ENCODE measurements at places on chromosomes 5 and 9.

GRCh38 chr9:71136696-71137095, 15.3 kb upstream of the TRPM3 start:
- DNase-seq: no peak

GRCh38 chr5:140575309-140575708, 10.7 kb downstream of the SLC35A4 start:
- DNase-seq: peak; percentile 12

- DNase-seq: no peak
These were observed 17.3 kb downstream of the SCAMP1 start for GRCh38 chr5:78377718-78378105.

DNA sequence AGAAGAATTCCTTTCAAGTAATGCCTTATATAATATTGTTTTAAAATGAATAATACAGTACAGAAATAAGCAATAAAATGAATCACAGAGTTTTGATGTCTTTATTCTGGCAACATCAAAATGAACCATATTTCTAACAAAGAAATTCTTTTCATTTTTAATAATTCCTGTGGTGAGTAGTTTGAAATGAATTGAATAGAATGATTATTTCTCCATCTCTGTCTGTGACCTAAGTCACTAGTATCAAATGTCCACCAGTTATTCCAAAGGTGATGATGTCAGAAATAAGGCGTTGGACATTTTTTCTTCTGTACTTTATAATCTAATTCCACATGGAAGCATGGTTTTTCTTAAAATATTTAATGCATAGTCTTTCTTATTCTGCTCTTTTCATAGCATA, 106.2 kb downstream of the ADAMTSL1 start:
- no peak for DNase-seq

DNA sequence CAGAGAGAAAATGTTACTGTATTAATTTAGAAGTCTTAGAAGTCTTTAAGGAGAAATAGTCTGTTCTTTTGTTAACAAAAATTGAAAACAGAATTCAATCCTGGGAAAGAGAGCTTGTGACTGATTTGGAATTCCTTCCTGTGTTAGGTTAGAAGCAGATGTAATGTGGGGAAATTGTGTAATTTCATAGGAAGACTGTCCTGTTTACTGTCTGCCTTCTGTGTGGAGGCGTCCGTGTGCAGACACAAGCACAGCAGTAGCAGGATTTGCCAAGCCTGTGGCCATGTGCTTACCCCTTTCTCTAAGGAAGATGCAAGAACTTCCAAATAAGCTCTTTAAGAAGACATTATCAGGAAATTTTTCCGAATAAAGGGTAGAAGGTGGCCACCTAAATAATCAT, 36.7 kb upstream of the F2R start:
- no peak for DNase-seq

DNA sequence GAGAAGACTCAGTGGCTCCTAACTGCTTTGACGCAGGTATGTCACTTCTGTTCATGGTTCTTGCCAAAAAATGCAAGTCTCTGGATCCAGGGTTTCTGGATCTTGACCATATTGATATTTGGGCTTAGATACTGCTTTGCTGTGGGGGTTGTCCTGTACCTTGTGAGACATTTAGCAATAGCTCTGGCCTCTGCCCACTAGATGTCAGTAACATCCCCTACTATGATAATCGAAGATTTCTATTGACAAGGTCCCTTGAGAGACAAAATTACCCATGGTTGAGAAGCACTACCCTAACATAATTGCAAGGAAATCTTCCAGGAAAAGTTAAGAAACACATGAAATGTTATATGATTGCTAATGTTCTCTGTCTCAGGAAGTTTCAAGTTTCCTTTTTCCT, 285.4 kb downstream of the TMEM232 start:
- peak; percentile 1 for DNase-seq

DNA sequence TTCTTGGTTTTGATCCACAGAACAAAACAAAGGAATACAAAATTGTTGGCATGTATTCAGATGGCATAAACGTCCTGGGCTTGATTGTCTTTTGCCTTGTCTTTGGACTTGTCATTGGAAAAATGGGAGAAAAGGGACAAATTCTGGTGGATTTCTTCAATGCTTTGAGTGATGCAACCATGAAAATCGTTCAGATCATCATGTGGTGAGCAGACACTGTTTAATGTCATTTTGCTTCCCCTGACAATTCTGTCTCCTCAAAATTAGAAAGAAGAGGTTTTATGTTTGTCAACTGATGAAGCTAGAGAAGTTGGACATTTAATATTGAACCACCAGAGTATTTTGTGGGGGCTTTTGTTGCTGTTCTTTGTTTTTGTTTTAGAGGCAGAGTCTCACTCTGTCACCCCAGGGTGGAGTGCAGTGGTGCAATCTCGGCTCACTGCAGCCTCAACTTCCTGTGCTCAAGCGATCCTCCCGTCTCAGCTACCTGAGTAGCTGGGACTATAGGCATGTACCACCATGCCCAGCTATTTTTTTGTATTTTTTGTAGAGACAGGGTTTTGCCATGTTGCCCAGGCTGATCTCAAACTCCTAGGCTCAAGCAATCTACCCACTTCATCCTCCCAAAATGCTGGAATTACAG, 82.0 kb downstream of the SLC1A1 start:
- DNase-seq: no peak

- no peak for DNase-seq
These were observed 302.8 kb downstream of the EBF1 start for GRCh38 chr5:158796812-158797497.

- DNase-seq: no peak
These were observed 247.0 kb upstream of the IRX4 start for GRCh38 chr5:2129568-2130272.

DNA sequence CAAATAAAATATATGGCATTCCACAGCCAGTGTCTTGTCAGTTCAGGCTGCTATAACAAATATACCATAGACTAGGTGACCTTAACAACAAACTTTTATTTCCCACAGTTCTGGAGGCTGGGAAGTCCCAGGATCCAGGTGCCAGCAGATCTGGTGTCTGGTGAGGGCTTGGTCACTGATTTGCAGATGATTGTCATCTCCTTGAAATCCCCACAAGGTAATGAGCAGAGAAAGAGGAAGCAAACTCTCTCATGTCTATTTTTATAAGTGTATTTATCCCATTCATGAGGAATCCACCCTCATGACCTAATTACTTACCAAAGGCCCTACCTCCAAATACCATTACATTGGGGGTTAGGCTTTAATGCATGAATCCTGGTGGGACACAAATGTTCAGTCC, 663.2 kb downstream of the TLR4 start:
- DNase-seq: no peak

- DNase-seq: no peak
These were observed 13.3 kb upstream of the NKD2 start for GRCh38 chr5:995318-995717.

DNA sequence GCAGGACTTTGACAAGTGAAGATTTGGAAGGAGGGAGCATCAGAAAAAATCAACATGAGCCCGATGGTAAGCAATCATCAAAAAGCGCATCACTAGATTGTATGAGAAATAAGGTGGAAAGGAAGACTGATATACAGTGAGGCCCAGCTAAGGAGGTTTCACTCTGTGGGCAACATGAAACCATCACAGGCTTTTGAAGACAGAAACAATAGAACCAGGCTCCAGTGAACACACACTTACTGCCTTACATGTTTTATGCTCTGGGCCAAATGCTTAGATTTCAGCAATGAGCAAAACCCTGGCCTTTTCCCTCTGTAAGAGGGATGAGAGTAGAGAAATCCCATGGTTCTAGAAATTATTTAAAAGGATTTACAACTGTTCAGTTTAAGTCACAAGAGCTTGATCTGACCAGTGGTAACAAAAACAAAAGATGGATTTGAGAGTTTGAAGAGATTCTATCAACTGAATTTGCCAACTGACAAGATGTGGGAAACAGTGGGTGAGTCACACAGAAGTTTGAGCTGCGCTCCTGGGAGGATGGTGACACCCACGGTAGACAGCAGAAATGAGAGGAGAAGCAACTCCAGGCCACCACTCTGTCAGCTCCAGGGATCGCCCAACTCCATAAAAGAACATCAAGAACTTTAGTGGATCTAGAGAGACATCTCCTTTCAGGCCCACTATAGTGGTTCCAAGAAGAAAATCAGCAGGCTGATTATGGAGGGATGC, 261.8 kb downstream of the MCTP1 start:
- DNase-seq: no peak

DNA sequence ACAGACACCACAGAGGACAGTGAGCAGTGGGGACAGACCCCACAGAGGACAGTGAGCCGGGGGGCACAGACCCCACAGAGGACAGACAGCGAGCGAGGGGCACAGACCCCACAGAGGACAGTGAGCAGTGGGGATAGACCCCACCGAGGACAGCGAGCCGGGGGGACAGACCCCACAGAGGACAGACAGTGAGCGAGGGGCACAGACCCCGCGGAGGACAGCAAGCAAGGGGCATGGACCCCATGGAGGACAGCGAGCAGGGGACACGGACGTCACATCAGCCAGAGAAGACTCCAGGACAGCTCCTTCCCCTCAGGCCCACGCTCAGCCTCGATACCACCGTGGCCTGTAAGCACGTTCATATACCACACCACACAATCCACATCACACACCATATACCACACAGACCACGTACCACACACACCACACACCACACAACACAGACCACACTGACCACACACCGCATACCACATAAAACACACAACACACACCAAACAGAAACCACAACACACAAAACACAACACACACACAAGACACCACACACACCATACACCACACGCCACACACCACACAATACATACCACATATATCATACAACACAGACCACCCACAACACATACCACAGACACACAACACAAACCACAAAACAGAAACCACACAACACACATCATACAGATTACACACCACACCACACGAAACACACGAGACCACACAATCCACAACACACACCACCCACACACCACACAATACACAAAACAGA, 5.2 kb upstream of the ZDHHC11 start:
- DNase-seq: no peak

DNA sequence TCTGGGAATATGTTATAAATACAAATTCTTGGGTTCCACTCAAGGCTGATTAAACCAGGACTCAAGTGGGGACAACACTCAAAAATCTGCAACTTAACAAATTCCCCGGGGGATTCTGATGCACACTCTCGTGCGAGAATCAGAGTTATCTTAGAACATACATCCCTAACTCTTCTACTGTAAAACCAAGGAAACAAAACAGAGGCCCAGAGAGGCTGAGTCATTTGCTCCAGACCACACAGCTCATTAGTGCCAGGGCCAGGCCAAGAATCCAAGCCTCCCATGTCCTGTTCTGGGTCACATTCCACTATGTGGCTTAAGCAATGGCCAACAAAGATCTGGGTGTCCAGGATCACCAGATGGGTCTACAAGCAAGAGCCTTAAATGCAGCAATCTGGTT, 166.0 kb downstream of the ADAMTS12 start:
- DNase-seq: no peak

- no peak for DNase-seq
These were observed 203.4 kb downstream of the AUH start for GRCh38 chr9:91158286-91158685.

DNA sequence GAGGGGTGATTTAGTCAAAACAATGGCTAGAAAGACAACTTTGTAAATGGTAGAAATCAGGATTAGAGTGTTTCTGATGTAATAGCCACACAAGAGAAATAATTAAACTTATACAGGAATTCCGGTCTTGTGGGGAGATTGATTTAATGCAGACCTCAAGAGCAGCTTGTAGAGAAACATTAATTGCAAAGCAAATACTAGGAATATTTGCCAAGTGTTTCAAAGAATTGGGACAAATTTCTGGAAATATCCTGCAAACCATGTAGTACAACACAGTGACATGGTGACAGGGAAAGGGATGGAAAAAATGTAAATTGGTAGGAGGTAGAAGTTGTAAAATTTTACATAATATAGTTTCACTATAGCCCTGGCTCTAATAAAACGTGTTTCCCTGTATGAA, 28.9 kb downstream of the NLN start:
- DNase-seq: no peak

- peak; percentile 20 for DNase-seq
These were observed 3.7 kb upstream of the ICE1 start for GRCh38 chr5:5418764-5419163.

DNA sequence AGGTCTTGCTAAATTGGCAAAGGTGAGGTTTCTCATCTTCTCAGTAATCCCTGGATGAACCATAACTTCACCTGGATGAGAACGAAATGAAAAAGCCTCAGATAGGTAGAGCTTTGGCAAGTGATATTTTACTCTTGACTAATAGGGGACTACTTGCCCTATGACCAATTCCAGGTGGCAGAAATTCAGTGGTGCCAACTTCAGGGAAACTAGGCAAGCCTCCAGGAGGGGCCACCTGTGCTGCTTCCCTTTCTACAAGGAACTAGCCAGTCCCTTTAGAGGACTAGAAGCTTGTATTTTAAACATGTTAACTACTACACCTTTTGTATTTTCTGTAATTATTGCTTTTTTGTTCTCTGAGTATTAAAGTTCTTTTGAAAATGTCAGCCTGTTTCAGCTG, 169.0 kb upstream of the GRIA1 start:
- no peak for DNase-seq

DNA sequence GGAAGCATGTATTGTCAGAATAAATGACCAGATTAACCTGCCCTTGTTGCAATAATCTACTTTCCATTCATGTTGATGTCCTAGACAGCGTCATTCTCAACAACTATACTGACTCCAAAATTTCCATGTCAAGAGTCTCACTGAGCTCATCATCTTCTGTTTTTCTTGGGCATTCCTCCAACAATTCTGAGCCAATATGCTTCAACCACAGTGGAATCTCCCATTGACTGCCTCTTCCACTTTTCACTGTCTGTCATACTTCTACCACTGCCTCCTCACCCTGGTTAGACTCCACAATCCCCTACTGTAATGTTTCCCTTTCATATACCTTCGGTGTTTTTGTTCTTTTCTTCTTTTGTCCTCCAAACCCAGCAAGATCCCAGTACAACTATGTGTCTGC, 162.8 kb downstream of the TLE1 start:
- no peak for DNase-seq

DNA sequence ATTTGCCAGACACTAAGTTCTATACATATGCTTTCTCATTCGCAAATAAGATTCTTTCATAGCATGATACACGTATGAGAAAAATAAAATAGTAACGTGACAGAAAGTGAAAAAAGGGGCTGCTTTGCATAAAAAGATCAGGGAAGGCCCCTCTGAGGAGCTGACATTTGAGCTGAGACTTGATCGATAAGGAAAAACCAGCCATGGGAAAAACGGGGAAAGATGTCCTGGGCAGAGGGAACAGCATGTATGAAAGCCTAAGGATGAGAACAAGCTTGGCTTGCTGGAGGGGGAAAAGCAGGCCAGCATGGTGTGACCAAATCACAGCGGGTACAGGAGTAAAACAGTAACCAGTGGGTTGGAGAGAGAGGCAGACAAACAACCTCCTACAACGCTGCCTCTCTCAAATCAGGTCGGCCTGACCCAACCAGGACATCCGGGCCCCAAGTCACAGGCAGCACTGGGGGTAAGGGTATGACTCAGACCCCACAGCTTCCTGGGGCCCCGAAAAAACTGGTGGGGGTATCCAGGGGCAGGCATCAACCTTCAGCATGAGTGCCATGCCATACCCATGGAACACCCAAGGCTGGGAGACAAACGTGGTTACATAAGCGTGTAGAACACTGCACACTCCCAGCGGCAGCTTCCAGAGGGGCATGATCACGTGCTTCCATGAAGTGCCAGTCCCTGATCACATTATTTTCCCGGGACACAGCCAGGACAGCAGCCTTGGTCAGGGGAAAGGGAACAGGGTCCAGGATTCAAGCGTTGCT, 2.2 kb downstream of the TNIP1 start:
- no peak for DNase-seq

- peak; percentile 57 for DNase-seq
These were observed at the start of the genes ENTR1 and PMPCA for GRCh38 chr9:136410500-136411287. Gene ENTR1 (minus strand): TSS chr9:136410614. CDS start chr9:136410397, 217 bp downstream. Gene PMPCA (plus strand): TSS chr9:136410658. CDS start chr9:136410669, 11 bp downstream.

- DNase-seq: no peak
These were observed 113.0 kb downstream of the RPS23 start for GRCh38 chr5:82164977-82165713.

Measured in NCI-H526 treated with DMSO at 0.1 percent for 48 hours (cell line).